Activated naive CD4-positive, alpha-beta T cell treated with anti-CD3 and anti-CD28 coated beads, Interleukin-2, amount 10 ng/mL, durations not matched to agents 7 days and 5 days (primary cell): ENCODE measurements at places on chromosomes 5 and 9.

- H3K27ac ChIP-seq, result no peak overlapping the region
- no peak overlapping the region for H3K4me3 ChIP-seq
Measured at GRCh38 chr9:135402739-135403695, 76.6 kb upstream of the PPP1R26 start.

DNA sequence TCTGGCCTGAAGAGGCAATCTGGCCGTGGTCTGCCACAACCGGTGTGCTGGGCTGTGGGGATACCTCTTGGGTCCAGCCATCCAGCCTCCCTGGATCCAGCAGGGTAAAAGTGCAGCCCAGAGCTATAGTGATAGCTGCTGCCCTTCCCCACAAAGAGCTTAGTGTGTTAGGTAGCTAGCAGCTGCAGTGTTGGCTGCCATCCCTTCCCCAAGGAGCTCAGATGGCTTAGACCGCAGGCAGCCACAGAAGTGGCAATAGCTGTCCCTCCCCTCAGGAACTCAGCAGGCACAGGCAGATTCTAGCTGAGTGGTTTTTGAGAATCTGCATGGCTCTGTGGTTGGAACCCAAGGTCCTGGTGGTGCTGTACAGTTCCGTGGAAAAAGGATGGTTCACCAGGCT lies 40.1 kb downstream of the GIN1 start:
- H3K27ac ChIP-seq, result no peak overlapping the region
- DNase-seq, result no peak
- H3K36me3 ChIP-seq, result peaks cover 7% of the 10 kb centered on the region
- H3K4me3 ChIP-seq, result no peak overlapping the region

DNA sequence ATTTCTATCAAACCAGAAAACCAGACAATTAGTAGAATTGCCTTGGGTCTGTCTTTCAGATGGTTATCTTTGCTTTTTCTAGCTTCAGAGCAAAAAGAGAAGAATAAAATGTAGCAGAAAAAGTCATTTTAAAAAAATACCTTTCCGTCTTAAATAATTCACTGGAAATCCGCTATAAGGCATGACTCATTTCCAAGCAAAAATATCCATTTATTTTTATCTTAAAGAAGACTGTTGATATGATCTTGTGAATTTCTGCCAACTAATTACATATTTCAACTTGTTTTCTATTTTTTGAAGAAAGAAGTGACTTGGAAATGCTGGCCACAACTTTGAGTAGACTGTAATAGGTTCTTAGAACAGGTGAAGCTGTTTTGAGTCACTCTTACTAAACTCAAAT lies 83.7 kb downstream of the VCAN start:
- H3K27ac ChIP-seq, result no peak overlapping the region
- no peaks in the 10 kb centered on the region for H3K4me1 ChIP-seq
- no peak overlapping the region for H3K4me3 ChIP-seq
- peaks cover 5% of the 10 kb centered on the region for H3K27me3 ChIP-seq
- DNase-seq, result no peak
- no peaks in the 10 kb centered on the region for H3K36me3 ChIP-seq

GRCh38 chr9:125919565-125919964 lies 172.4 kb downstream of the PBX3 start:
- H3K4me3 ChIP-seq, result no peak overlapping the region
- no peaks in the 10 kb centered on the region for H3K27me3 ChIP-seq
- H3K36me3 ChIP-seq, result no peaks in the 10 kb centered on the region
- H3K4me1 ChIP-seq, result no peaks in the 10 kb centered on the region
- no peak overlapping the region for H3K27ac ChIP-seq
- no peak for DNase-seq

- H3K4me1 ChIP-seq, result no peaks in the 10 kb centered on the region
- no peak overlapping the region for H3K4me3 ChIP-seq
- peaks cover 9% of the 10 kb centered on the region for H3K27me3 ChIP-seq
- H3K27ac ChIP-seq, result no peak overlapping the region
- H3K36me3 ChIP-seq, result no peaks in the 10 kb centered on the region
Measured at GRCh38 chr5:167570431-167570830, 721.0 kb upstream of the WWC1 start.
